GM12864 (cell line): ENCODE measurements at places on chromosomes 4 and X.
A peak's percentile ranks its signal among the peaks of the same experiment; 100 is the strongest.

DNA sequence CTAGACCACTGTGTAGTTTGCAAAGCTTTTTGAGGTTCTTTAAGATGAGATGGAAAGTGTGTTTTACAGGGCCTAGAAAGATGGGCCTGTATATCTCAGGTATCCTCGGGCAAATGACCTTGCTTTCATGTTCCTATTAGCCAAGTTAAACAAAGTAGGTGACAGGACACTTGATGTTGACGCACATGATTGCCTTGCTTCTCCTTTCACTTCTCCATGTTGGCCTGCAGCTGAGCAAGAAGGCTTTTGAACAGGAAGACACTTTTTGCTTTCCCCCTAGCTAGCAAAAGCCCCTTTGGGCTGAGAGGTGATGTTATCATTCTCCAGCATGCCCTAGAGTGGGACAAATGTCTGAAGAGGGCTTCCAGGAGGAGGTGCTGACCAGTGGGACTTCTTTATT lies 202.1 kb downstream of the GPC3 start:
- peak; percentile 18 for DNase-seq

- DNase-seq = no peak
Observed at GRCh38 chrX:65034668-65035445, 58.6 kb upstream of the ZC4H2 start.

GRCh38 chr4:40536032-40536431 lies 93.6 kb downstream of the RBM47 start:
- DNase-seq = peak; percentile 59

DNA sequence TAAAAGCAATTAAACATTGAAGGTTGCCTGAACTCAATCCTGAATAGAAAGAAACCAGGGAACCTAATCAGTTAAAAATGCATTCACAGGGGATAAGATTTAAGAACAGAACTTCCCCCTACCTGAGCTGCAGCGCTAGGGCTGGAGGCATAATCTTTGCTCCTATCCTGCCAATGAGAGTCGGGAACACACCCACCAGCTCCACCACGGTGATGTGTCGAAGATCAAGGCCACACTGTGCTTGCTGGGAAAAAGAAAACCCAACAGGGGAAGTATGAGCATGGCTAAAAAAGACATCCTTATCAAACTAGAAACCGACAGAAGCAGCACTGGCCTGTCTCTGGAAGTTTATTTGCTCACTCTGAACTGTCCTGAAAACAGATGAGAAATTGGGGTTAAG lies 66.3 kb downstream of the SRPX start:
- no peak for DNase-seq

DNA sequence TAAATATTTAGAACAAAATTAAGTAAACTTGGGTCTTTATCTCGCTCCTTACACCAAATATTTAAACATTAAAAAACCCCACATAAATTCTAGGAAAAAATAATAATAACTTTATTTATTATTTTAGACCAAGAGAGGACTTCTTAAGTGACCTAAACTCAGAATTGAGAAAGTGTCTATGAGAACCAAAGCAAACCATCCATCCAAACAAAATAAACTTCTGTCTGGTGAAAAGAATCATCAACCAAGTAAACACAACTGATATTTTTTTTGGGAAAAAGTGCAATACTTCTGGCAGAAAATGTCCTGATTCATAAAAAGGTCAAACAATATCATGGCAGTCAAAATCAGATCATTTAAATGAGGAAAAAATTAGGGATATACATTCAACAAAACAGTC lies 533.0 kb downstream of the SPRY1 start:
- DNase-seq = no peak

GRCh38 chrX:103688946-103689345 lies 2.4 kb upstream of the MORF4L2 start:
- DNase-seq = no peak

DNA sequence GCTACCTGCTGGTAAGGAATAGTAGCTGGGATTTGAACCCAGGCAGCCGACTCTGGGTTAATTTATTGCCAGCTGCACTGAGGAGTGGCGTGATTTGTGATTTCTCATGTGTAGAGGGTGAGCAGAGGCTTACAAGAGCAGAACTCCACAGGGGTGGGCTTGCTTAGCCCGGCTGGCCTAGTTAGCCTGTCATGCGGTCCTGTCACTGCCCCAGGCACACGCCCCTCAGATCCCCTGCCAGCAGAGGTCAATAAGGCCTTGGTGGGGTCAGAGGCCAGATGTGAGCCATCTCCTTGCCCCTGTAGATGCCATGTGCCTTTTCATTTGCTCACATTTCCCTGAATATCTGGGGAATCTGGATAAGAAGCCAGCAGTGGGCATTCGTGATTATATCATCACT lies 13.4 kb downstream of the NSDHL start:
- DNase-seq = no peak

GRCh38 chrX:50115973-50116372 lies 84.8 kb downstream of the AKAP4 start:
- DNase-seq = no peak

DNA sequence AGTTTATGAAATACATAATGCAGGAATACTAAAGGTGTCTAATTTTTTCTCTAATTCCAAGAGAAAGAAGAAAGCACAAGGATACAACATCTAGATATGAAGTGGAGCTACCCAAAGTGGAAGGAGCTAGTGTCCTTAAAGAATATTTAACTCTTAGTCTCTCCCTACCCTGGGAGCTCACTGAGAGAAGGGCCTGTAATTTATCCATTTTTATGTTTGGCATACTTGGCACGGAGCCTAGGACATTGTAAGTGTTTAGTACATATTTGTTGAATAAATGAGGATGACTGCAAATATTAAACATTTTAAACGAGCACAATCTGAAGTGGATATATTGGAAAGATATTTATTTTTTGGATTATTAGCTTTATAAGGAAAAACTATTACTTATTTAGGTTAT lies 674.8 kb downstream of the IQCM start:
- no peak for DNase-seq

DNA sequence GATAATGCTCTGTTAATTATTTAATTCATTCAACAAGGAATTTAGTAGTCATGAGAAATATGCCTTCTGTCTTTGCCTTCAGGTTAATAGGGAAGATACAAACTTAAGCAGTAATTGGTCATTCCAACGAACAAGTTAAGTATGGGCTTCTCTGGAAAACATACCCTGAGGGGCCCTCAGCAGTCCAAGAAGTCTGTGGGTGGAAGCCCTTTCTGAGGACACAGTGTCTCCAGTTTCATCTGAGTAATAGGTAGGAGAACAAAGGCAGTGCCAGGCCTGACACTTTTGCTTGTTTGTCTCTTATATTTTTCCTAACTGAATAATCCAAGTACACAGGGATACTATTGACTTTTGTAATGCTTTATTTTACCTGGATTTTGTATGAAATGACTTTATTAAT lies 262.5 kb downstream of the FBXW7 start:
- no peak for DNase-seq

DNA sequence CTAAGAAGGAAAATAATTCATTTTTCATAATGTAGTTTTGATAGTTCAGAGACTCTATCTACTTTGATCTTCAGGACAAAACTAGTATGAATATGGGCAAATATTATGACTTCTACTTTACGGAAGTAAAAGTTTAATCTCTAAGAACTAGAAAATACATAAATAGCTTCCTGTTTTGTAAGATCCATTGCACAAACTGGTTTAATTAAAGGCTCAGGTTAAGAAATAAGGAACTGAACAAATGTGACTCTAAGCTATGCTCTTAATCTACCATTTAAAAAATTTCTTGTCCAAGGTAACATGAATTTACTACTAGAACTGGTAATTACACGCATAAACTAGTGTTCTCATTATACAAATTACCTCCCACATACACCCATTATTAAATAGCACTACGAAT lies 360.6 kb downstream of the INPP4B start:
- DNase-seq = no peak

GRCh38 chr4:41214825-41215146 lies 444 bp upstream of the APBB2 start:
- DNase-seq = no peak

DNA sequence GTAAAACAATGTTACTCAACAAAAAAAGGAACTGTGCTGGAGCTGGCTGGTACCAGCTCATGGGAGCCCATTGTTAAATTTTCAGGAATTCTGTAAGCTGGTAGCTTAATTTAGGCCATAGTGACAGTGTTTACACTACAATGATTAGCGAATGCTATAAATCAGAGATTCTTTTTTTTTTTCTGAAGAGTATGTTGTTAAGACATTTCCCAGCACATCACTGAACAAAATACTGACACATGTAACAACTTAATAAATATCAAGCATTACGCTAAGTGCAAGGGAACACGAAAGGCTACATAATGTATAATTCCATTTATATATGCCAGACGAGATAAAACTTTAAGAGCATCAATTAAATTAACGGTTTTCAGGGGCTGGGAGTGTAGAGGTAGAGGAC lies 4.4 kb downstream of the WDFY3 start:
- no peak for DNase-seq

GRCh38 chr4:75630174-75630936 lies at the start of gene CDKL2:
Gene CDKL2, minus strand, starts transcription at chr4:75630528. Its CDS starts 4,540 bp downstream, at chr4:75625988.
- peak; percentile 72 for DNase-seq

DNA sequence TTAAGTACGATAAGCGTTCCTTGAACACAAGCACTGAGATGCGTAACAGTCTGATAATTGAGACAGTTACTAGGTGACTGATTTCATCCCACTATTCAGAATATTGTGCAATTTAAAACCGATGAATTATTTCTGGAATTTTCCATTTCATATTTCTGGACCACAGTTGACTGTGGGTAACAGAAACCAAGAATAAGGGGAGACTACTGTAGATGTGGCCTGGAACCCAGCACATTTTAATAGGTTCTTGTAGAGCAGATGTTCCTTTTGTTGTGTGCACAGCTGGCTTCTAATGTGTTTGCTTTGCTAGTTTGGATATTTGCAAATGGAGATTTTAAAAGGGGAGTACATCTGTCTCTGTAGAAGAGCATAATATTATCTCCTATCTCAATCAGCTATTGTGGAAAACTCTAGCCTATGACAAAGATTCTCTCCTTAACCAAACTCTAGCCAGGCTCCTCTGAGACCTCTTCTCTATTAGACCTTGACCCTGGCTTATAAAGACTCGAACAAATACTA lies 16.4 kb downstream of the NAAA start:
- no peak for DNase-seq

DNA sequence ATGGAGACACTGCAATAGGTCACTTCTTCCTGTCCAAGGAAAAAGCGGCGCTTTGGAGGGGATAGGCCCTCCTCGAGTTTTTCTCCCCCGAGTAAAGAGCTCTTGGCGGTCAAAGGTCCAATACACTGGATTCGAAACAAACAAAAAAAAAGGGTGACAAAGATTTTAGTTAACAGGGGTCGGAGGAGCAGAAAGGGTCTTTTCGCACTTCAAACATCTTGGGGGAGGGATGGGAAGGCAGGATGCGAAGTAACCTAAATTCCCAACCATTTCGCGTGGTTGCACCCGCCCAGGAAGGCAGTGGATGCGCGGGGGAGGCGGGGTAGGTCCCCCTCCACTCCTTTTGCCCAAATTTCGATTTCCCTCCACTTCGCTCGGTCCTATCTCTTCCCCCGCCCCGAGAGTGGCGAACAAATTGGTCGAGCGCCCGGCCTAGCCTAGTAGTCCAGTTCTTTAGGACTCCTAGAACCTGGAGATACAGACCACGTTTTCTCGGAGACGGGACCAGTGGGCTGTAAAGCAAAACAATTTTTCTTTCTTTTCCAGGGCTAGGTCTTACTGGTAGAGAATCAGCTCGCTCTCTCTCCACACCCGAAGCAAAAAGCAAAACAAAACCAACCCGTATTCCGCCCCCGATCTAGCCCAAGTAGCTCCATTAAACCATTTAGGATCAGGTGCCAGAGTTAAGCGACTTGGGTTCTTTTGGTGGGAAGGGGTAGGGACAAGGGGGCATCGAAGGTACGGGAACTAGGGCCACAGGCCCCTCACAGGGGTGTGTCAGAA lies 2.0 kb upstream of the STAG2 start:
- DNase-seq = no peak

DNA sequence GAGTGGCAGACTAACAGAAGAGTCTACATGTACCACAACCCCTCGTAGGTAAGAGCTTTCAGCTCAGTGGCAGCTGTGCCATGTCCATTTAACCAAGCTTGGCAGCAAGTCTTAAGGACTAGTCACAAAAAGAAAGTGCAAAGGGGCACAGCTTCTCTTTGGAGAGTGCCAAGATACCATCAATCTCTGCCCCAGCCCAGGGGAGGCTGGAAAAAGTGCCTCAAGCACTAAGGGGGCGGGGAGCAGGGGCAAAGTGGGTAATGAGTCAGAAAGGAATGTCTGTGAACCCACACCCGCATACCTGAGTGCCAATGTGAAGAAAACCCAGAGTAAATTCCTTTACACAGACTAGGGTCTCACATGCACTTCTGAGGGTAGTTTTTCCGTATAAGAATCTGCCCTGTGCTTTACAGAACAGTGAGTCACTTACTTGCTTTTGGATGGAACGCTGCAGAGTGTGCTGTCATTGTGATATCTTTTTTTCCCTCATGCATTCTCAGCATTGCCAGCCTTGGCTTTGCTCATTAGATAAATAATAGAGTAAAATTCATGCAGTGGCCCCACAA lies 219.8 kb downstream of the ZNF674 start:
- DNase-seq = no peak

DNA sequence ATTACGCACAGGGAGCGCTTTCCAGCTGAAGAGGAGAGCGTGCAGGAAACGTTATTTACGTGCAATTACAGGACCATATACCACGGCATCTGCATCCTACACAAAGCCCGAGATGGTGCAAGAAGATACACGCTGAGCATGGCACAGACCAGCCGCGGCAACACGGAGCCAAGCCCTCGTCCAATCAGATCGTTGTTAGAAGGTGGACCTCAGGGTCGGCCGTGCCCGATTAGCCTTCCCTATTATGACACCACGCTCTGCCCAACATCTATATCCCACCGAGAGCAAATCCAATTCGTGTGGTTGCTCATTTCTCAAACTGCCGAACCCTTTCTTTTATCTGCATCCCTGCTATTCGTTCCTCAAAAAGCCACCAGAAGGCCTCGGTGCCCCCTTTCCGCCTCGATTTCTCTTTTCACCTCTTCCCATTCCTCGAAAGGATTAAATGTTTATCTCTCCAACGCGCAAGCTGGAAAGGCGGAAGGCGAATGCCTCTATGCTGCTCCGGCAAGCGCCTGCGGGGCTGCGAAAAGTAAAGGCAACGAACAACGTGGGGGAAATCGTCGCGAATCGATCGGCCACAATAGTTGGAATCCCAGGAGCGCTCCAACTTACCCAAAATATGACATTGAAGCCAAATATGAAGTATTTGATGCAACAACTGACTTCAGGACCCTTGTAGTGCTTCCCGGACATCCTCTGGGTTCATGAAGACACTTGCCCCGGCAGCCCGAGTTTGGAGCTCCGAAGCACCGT lies 702 bp downstream of the TSPAN5 start:
- no peak for DNase-seq

- peak; percentile 8 for DNase-seq
Observed at GRCh38 chr4:152408514-152409327, 127.2 kb downstream of the FBXW7 start.
